Endodermal cell (in vitro differentiated cells): ENCODE measurements at places on chromosomes 12 and 14.

GRCh38 chr12:94862421-94862820, 141.1 kb downstream of the NDUFA12 start:
- DNase-seq: no peak

- DNase-seq: no peak
Measured at GRCh38 chr12:91922139-91922538, 223.5 kb downstream of the BTG1 start.

- no peak for DNase-seq
Measured at GRCh38 chr14:79011091-79011919, 841.1 kb downstream of the NRXN3 start.

- DNase-seq: no peak
Measured at GRCh38 chr12:22648668-22649067, 23.7 kb downstream of the ETNK1 start.

DNA sequence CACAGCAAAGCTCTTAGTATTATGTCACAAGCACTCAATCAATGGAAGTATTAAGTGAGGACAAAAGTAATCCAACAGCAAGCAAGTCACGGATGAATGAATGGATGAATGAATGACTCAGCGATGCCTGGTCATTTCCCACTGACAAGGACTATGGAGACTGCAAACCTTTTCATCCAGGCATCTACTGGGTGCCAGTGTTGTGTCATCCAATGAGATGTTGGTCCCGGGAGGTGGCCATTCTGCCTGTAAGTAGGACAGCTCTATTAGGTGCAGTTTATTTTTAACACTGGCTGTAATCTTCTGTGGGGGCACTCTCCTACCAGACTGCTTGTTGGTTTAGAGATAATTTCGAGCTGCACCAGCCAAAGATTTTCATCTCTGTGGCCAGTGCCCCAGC, 39.4 kb downstream of the STAB2 start:
- peak; percentile 76 for DNase-seq

GRCh38 chr12:116425256-116426193, 133.7 kb upstream of the MAP1LC3B2 start:
- DNase-seq: no peak

DNA sequence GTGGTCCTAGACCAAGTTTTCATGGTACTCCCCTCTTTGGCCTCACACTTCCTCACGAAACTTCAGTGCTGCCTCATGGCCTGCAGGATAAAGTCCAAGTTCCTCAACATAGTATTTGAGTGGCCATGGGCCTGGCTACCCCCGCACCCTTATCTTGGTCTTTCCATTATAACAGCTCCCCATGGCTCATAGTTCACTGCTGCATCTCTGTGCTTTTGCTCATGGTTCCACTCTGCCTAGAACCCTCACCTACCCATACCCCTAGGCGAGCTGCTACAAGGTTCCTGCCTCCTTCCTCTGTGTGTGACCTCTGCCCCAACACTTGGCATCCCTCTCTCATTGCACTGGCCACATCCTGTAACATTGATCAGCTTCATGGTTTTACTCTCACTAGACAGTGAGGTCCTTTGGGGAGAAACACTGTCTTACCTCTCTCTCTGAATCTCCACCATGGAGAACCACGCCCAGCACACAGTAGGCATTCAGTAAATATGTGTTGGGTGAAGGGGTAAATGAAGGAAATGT, 158.9 kb downstream of the GPR65 start:
- peak; percentile 26 for DNase-seq

GRCh38 chr12:1855241-1855640, 34.9 kb downstream of the LRTM2 start:
- DNase-seq: peak; percentile 46

- DNase-seq: no peak
Measured at GRCh38 chr12:80232837-80233236, 133.5 kb downstream of the OTOGL start.

DNA sequence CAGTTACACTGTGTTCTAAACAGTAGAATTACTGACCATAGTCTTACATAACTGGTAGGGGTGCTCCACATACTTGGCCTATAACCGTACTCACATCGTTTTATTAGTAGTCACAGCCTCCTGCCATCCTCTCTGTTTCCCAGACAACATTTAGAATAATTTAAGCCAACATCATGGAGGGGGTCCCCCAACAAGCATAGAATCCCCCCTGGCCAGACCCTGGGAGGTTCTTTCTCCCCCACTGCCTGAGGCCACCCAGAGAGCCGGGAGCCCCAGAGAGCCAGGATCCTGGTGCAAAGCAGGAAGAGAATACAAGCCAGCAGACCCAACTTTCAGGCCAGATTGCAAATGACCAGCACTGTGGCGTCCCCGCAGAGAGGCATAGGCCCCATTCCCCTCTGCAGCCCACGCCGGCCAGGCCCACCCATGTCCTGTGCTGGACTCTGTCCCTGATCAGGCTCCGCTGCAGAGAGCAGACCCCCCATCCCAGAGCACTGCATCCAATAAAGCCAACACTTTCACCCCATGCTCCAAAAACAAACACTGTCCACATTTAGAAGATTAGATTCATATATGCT, 195.2 kb downstream of the NTF3 start:
- DNase-seq: peak; percentile 10

GRCh38 chr12:47407463-47408129, 298.2 kb downstream of the RPAP3 start:
- DNase-seq: no peak

- DNase-seq: no peak
Measured at GRCh38 chr14:78127961-78128360, 42.2 kb upstream of the NRXN3 start.

- no peak for DNase-seq
Measured at GRCh38 chr12:48380596-48380995, 29.9 kb upstream of the ZNF641 start.

GRCh38 chr12:91781114-91781513, 364.5 kb downstream of the BTG1 start:
- no peak for DNase-seq

DNA sequence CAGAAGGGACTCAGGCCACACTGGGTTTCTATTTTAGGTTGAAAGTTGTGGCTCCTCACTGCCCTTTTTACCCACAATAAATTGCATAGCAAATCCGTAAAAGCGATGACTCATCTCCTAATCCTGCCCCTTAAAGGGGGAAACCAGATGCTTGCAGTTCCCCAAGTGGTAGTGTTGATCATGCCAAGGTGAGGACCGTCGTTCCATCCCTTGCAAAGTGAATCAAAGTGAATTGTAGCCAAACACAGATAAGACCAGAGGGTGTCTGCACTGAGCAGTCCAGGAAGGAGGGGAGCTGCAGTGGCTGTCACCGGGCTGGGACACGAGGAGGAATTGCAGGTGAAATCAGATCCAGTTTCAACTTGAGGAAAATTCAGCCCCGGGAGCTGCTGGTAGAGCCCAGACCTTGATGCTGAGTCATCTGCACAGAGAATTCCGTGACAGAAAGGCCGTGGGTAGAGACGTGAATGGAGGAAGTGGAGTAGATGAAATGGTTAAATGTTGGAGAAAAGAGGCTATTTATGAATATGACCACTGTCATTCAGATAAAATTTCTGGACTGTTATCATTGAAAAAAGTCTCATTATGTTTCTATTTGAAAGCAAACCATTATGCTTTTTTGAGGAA, 44.2 kb upstream of the MMP17 start:
- DNase-seq: peak; percentile 83

DNA sequence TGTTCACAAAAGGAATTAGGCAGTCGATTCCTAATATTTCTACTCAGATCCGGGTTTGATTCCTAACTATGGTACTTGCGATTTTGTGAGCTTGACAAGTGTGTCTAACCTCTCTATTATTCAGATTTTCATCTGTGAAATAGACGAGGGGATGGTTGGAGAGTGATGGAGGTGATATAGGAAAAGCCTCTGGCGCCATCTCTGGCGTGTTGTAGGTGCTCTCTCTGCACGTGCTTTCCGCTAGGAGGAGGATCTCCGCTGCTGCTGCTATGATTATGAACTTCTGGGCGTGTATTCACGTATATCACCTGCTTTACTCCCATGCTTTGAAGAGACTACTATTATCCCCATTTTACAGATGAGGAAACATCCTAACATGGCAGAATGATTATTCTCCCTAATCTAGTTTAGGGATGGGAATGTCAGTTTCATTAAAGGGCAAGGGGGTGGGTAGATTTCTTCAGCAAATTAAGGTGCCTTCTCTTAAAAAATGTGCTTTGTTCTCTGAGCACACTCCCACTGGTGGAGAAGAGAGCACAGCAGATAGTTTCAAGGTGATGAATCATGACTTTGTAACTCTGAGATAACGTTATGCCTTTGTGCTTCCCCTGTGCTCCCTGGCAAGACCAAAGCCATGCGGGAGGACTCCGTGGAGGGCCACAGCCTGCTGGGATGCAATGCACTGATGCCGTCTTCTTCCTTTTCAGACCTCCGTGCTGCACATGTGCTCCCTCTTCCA, 97.1 kb downstream of the PRIMA1 start:
- DNase-seq: no peak

DNA sequence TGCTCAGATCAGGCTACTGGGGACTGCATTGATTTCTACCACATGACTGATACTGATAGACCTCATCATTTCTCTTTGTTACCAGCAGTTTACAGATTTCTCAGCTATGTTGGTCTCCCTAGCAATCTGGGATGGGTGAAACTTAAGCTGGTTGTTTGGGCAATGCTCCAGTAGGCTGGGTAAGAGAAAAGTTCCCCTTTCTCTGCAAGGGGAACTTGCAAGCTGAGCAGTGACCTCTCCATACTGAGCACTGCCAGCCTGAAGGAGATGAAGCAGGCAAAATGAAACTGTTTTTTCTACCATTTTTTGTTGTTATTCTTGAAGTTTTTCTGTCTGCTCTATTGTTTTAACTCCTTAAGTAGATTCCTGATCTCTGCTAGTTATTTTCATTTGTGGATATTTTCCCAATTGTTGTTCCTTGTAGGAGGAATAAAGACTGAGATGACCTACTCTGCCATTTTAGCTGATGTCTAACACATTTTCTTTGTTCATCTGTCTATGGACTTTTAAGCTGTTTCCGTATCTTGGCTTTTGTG, 1.3 kb upstream of the OR4M1 start:
- no peak for DNase-seq

DNA sequence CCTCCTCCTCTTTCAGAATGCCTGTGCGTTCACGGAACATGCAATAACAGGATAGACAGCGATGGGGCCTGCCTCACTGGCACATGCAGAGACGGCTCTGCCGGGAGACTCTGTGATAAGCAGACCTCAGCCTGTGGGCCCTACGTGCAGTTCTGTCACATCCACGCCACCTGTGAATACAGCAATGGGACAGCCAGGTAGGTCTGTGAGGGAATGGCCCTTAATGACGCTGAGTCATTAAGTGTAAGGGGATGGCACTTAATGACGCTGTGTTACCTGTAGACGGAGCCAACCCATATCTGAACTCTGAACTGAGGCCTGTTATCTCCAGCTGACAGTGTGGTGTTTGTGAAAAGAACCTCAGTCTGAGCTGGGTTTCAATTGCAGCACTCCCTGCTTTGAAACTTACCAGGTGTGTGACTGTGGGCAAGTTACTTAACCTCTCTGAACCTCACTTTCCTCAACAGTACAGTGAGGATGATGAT, 86.9 kb downstream of the STAB2 start:
- no peak for DNase-seq

- no peak for DNase-seq
Measured at GRCh38 chr12:9698681-9699080, 29.2 kb downstream of the CLEC2D start.

DNA sequence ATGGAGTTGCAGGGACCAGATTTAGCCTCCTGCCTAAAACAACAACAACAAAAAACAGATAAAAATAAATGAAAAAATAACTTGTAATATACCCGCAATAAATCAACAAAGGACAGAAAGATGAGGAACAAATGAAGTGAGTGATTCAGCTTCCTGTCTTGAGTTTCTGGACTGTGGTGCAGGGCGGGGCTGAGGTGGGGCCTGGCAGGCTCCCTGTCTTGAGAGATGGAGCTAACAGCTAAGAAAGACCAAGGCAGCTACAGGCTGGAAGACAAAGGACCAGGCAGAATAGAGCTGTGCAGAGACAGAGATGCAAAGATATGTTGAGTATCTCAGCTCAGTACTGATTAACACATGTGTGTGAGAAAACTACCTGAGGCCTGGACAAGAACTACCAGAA, 879.2 kb downstream of the AACS start:
- DNase-seq: no peak

GRCh38 chr12:62724285-62724684, 210.7 kb downstream of the PPM1H start:
- DNase-seq: no peak

GRCh38 chr14:32022938-32023466, 54.1 kb upstream of the ARHGAP5 start:
- DNase-seq: no peak

- no peak for DNase-seq
Measured at GRCh38 chr14:63777024-63777423, 49.2 kb upstream of the SGPP1 start.
